ENCODE measurements at places on chromosomes 3 and 15.

DNA sequence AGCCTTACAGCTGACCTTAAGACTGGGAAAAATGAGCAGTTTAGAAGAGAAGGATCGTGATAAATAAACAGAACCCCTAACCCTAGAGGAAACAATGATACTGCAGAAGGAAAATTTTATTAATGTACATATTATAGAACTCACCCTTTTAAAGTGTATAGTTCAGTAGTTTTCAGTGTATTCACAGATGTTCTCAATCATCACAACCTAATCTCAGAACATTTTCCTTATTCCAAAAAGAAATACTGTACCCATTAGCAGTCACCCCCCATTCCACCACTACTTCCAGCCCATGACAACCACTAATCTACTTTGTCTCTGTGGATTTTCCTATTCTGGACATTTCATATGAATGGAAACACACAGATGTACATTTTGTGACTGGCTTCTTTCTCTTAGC, 90.2 kb upstream of the AGTR1 start:
- no peak for DNase-seq

- no peak for DNase-seq
These were observed 82.2 kb upstream of the WDR72 start for GRCh38 chr15:53841651-53842050.

DNA sequence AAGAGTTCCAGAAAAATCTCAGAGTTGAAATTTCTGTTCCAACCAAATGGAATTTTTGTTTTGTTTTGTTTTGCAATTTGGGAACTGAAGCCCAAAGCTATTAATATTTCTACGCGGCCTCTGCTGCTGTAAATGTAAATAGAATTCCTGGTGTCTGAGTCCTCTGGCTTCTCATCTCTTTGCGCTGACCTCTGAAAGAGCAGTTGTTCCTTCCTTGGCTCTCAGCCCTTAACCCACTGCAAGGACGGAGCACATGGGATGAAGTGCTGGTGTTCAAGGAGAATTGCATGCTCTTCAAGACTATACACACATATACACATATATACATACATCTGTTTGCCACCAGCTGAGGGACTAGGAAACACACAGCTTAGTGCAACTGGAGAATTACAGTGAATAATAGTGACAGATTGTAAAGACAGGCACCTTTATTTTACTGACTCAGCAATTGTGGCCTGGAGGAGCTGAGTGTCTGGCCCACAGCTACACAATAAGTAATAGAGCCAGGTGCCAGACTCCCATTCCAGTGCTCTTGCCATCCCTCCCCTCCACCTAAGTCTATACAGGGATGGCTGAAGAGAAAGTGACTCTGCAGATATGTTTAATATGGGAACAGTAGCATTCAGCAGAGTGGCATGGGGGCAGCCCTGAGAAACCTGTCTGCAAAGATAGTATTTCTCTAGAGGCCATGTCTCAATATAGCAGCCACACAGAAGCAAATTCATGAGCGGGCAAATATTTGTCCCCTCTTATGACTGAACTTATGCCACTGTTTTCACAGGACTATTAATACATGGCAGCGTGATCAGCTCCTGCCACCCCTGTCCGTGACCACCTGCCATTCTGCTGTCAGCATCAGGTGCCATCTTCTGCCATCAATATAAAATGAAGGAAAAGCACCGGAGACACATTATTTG, 42.3 kb downstream of the NEK10 start:
- no peak for DNase-seq

- no peak for DNase-seq
These were observed 2.1 kb upstream of the SCAANT1 start for GRCh38 chr3:63914312-63914711.

DNA sequence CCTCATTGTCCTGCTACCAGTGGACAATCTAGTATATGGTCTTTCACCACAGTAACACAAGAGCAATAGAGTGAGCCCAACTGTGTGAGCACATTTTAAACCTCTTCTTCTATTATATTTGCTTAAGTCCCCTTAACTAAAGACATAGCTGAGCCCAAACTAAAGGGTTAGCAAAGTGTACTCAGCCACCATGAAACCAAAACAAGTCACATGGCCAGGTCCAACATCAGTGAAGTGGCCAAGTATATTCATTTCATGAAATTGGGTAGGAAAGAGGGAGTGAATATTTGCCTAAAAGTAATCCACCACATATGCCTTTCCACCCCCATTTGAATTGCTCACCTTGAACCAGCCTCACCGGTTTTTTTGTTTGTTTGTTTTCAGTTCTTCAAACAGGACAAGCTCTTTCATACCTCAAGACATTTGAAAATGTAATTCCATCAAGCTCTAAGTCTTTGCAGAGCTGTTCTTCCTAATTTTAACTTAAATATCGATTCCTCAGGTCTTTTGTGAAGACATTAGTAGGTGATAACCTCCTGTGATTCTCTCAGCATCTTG, 327.0 kb upstream of the SEMA6D start:
- no peak for DNase-seq

GRCh38 chr15:66006986-66007385, 137.7 kb downstream of the RAB11A start:
- DNase-seq, result no peak

DNA sequence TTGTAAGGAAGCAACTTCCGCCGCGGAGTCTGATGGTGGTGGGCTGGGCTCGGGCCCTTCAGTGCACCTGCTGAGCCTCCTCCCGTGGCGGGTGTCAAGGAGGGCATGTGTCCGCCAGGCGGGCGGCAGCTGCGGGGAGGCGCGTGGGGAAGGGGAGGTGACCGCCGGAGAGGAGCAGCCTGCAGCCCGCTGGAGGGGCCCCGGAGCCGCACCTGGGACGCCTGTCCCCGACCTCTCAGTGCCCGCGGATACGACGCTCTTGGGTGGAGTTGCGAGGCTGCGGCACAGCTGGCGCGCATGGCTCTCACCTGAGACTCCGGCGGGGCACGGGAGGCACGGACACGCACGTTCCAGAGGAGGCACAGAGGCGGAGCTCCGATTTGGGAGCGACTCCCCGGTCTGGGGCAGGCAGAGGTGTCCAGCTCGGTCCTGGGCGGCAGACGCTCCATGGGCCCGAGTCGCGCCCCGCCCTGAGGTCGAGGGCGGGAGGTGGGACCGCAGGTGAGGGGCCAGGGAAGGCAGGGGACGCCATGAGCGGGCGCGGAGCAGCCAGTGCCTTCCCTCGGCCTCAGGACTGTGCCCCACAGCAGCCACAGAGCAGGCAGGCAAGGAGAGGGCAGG, 50.2 kb upstream of the PRR20G start:
- DNase-seq, result no peak

DNA sequence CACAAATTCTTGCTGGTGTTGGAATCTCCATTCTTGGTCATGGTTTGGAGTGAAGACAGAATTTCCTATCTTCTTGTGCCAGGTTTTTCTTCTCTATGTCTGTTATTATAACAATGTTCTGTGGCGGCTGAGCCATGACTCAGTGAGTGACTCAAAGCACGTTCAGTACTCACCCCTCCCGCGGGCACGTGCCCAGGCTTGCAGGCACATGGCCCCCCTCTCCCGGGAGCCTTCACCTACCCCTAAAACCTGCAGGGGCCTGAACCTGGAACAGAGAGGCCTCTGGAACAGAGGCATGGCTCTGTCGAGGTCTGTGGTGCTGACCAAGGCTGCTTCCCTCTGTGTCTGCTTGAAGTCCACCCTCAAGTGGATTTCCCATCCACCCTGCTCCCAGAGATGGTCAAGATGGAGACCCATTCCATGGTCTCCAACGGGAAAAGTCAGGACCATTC, 27.6 kb downstream of the PLXNB1 start:
- DNase-seq, result peak; percentile 7

DNA sequence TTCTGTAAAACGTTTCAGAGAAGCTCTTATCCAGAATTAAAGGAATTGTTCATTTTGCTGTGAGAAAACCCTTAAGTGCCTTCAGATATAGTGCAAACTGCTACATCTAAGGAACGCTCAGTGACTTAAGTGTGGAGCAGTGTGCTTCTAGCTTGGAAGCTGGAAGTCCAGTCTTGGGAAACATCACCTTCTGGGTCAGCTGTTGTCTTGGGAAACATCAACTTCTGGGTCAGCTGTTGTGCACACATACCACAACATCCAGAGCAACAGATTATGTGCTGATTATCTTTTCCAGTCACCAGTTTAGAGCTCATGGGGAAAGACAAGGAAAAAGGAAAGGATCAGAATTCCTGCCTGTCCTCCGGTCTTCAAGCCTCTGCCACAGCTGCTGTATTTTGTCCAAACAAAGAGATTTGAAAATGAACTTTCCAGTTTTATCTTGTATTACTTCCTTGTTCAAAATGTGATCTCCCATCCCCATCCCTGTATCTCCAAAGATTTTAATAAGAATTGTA, 713.6 kb downstream of the NSUN3 start:
- no peak for DNase-seq

- DNase-seq, result no peak
These were observed 49.4 kb downstream of the ITGB5 start for GRCh38 chr3:124837730-124838186.

GRCh38 chr15:74847432-74847831, 4.5 kb upstream of the ULK3 start:
- no peak for DNase-seq

- no peak for DNase-seq
These were observed 241.4 kb upstream of the TRIM42 start for GRCh38 chr3:140436421-140436820.

GRCh38 chr15:45715528-45715927, 80.7 kb downstream of the SQOR start:
- DNase-seq, result no peak

DNA sequence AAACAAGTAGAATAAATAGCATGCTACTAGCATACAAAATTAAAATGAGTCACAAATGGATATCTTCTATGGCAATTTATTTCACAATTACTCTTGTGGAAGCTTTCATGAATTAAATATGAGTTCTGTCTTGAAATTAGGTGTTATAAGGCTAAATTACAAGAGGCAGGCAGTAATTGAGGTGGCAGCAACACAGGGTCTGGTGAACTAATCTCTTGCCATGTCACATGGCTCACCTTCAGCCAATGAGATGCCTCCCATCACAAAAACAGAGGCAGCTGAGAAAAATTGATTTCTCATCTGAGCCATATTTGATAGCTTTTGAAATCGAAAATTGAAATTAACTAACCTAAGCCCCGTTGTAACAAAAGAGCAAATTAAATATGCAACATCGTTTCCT, 268.8 kb downstream of the NR2F2 start:
- no peak for DNase-seq

- DNase-seq, result no peak
These were observed 12.4 kb downstream of the NMD3 start for GRCh38 chr3:161233557-161233956.

DNA sequence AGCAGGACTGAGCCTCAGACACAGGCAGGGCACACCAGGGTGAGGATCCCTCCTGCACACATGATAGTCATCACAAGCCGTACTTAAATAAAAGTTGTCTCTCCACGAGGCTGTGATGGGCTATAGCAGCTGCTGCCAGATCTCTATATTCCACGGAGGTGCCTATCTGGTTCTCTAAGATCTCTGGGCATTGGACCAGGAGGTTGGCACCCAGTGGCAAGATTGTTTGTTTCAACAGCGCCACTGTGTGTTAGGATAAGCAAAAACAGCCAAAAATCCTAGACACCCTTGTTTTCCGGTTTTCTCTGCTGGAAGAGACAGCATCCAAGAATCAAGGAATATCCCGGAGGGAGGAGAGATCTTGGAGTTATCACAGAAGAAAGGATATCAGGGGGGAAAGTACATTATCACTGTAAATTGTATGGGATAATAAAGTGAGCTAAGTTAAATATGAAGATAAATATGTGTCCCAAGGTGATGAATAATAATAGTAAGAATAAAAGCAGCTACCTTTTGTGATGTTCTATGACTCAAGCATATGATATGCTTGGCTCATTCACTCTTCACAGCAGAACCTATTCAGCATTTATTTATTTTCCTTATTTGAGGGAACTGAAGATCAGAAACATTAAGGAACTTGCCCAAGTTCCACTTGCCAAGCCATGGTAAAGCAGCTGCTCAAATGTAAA, 90.6 kb upstream of the AKAP13 start:
- peak; percentile 51 for DNase-seq
